CD4-positive, alpha-beta T cell (primary cell): ENCODE measurements at places on chromosomes 1 and 21.

DNA sequence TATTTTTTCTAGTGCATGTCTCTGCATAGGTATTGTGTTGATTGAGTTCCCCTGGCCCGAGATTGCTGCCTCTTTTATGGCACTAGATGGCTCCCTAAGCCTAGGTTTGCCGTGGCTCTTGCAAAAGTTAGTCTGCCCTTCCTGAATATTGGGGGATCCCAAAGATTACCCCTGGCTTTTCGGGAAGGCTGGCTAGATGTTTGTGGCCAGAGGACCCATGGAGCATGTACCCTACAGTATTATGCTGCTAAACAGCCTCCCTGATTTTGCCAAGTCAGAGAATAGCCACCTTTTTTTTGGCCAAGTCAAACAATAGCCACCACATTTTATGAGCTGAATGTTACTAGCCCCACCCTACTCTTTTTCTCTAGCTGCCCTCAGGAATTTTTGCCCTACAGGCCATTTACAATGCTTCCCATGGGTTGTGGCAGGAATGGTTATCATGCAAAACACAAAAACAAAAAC is 343.2 kb downstream of the OLFM3 start:
- no peak for DNase-seq

DNA sequence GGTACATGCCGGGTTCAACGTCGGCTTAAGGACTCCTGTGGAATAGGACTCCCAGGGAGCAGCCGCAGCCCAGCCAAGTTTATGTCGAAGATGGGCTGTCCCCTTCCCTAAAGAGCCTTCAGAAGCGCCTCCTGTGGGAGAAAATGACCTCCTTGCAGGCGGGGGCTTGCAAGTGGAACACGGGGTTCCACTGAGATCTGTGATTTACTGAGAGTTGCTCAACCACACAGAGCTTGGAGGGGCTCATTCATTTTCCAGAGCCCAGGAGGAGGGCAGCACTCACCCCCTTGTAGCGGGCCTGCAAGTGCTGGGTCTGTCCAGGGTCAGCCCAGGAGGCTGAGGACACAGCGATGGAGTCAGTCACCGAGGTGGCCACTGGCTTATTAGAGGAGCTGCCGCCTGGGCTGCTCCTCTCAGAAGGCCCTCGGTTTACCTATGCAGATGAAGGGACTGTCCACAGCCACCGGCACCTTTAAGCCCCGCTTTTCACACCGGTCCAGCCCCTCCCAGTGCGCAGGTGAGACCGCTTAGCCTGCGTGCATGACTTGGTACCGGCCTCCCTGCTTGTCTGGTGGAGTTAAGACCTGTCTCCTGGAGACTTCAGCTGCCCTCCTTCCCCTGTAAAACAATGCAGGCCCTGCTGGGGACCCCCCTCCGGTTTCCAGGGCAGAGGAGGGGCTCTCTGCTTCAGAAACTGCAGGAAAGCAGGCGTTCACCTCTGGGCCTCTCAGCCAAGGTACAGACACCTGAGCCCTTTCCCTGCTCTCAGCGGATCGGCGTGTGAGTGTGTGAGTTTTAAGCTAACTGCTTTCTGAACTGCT is 57.5 kb downstream of the ATP5PO start:
- DNase-seq: no peak

DNA sequence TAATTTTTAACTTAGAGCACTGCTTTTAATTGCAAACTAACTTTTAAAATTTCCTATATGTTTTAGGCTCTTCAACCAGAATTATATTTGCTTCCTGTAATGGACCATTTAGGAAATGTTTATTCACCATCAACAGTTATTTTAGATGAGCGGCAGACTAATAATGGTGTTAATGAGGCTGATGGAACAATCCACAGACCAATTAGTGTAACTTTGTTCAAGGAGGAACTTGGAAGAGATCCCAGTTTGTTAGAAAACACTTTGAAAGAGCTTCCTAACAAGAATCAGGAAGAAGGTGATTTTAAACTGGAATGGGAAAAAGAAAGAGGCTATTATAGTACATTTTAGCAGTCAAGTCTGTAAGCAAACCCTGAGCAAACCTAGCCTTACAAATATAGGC is 19.4 kb upstream of the GNG5 start:
- no peak for DNase-seq

DNA sequence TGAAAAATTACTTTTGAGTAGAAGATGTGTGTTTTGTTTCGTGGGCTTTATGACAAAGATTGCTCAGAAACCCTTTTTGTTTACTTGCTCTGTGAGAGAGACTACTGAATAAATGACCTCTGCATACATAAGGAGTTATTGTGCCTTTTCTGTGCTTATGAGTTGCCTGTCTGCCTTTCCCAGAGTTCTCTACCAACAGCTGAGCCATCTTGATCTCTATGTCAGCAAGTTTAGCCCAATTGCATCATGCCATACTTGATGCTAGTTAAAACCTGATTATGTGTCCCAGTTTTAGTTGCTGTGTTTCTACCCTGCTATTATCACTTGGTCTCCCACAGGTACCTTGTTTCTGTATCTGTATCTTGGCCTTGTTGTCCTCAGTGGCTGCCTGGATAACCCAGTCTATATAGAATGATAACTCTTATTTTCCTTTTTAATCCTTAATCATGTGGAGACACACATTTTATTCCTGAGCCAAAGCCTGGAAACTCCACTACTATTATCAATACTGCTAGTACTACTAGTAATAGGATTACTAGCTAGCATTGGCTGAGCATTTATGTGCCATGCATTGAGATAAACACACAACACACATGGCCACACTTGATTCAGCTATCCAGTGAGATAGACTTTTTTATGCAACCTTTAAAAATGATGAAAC is 28.7 kb upstream of the GNG12 start:
- no peak for DNase-seq

DNA sequence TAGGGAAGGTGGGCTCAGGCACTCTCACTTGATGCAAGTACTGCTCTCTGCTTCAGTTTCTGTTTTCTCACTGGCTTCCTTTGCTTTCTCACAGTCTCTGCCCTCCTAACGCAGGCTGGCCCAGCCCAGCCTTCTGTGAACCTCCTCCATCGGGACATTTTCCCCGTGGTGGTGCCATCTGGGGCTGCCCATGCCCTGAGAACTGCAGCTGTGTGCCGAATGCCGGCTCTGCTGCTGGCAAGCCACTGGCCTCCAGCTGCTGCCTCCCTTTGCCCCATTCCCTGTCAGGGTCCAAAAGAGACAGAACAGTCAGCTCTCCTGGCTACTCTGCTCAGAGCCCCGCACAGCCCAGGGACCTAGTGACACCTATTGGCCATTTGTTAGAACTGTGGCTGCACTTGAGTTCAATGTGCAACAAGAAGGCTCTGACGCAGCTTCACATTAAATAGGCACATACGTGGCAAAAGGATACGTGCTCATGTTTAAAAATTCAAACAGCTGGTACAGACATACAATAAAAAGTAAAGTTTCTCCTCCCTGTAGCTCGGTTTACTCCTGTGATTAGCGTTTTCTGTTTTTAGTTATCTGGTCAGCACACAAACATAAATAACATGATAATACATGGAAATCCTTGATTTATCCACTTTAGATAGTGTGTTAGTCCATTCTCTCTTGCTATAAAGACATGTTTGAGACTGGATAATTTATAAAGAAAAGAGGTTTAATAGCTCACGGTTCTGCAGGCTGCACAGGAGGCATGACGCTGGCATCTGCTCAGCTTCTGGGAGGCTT is 46.6 kb downstream of the FCRL5 start:
- peak; percentile 5 for DNase-seq

GRCh38 chr1:218642033-218642948 is 297.2 kb downstream of the TGFB2 start:
- no peak for DNase-seq

- peak; percentile 48 for DNase-seq
Observed at GRCh38 chr1:39671793-39672550, at the start of gene NT5C1A. Gene NT5C1A, minus strand, starts transcription at chr1:39672107. Its CDS starts 69 bp downstream, at chr1:39672038.

DNA sequence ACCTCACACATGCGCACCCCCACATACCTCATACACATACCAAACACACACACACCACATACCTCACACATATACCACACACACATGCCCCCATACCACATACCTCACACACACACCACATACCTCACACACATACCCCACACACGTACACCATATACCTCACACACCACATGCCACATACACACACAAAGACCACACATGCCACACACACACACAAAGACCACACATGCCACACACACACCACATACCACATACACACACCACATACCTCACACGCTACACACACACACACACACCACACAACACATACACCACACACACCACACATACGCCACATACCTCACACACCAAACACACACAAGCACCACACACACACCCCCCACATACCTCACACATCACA is 30.0 kb downstream of the HIVEP3 start:
- no peak for DNase-seq

DNA sequence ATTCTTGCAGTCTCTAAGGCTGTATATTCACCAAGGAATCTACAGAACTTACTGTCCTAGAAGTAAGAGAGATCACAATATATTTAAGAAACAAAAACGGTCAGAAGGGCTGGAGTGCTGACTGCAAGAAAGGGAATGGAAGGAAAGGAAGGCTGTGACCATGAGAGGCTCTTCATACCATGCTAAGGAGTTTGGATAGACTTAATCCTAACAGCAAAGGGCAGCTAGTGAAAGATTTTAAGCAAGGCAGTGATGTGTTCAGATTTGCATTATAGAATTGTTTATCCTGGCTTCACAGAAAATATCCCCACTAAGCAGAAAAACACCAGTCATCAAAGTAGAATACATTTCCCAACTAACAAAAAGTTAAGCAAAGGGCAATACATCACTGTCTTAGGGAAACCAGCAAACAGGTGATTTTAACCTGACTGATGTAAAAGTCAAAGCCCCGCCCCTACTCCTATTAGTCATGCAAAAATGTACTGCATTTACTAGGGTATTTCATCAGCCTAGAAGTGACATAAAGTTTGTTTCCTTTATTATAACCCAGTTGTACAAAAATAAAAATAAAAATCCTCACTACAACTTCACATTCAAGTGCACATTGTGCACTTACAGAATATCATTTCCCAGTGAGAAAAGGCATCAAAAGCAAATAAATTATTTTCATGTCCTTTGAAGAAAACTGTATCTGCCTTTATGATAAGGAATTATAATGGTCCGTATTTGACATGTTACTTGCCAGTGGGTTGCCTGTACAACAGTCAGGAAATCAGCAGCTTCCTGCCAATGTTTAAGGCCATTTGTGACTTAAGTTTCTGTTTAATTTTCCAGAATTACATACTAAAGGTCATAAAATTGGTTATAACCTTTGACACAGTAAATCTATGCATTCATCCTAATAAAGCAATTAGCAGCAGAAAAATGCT is 17.2 kb downstream of the JAK1 start:
- no peak for DNase-seq

DNA sequence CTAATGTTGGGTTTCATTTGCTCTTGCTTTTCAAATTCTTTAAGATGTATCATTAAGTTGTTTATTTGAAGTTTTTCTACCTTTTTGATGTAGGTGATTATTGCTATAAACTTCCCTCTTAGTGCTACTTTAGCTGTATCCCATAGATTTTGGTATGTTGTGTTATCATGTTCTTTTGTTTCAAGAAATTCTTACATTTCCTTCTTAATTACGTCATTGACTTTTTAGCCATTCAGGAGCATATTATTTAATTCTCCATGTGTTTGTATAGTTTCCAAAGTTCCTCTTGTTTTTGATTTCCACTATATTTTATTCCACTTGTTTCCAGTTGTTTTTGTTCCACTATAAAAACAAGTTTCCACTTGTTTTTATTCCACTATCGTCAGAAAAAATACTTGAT is 15.0 kb downstream of the GPR88 start:
- no peak for DNase-seq

- DNase-seq: no peak
Observed at GRCh38 chr1:220786057-220786336, 716 bp upstream of the MTARC1 start.

DNA sequence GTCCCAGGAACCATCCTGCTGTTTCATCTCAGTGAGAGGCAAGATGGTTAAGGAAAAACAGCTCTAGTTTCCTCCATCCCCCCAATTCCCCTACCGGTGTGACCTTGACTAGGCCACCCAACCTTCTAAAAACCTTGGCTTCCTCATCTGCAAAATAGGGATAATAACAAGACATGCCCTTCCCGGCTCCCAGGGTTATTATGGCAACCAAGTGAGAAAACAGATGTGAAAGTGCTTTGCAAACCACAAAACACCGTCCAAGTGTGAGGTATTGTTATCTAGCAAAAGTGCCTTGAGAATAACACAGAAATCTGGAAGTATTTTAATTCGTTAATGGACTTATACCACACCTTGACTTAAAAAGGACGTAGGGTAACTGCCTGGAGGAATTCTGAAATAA is 62.7 kb downstream of the ITPKB start:
- DNase-seq: no peak

- DNase-seq: no peak
Observed at GRCh38 chr1:205700865-205701401, 20.6 kb upstream of the SLC45A3 start.

GRCh38 chr1:4700801-4701200 is 46.4 kb downstream of the AJAP1 start:
- DNase-seq: no peak

GRCh38 chr1:221478050-221478949 is 263.6 kb downstream of the DUSP10 start:
- DNase-seq: peak; percentile 61
